ENCODE measurements at places on chromosomes 3 and 15. TPM values are rescaled to one million over a fixed set of nuclear protein-coding genes. Genes with fewer than 3 reads are reported as not detected.

Gene PDIA3
- 313 TPM for total RNA-seq

Gene MAP1A
- 5.3 TPM for total RNA-seq

Gene CYP11A1
- not detected for total RNA-seq

Gene ZPLD1
- not detected for total RNA-seq

Gene CMTM7
- total RNA-seq: 42.3 TPM

Gene NDN
- total RNA-seq: 5.1 TPM

Gene NPTN
- 31.4 TPM for total RNA-seq

Gene CKMT1A
- total RNA-seq: not detected

Gene NANOGP8
- not detected for total RNA-seq

Gene NMNAT3
- total RNA-seq: 0.55 TPM

Gene COL6A5
- total RNA-seq: not detected

Gene C15orf61
- 5.4 TPM for total RNA-seq

Gene DISP2
- total RNA-seq: 2.6 TPM

Gene FAIM
- 5.9 TPM for total RNA-seq

Gene ADPRH
- 3.8 TPM for total RNA-seq

Gene PLAAT1
- not detected for total RNA-seq

Gene XXYLT1
- 13.3 TPM for total RNA-seq

Gene SAMD7
- total RNA-seq: not detected

Gene CHRM5
- total RNA-seq: not detected

Gene C3orf85
- total RNA-seq: not detected

Gene DPPA2
- total RNA-seq: not detected

Gene CLDN16
- total RNA-seq: not detected

Gene RLBP1
- not detected for total RNA-seq

Gene CELF6
- 0.45 TPM for total RNA-seq

Gene ARNT2
- not detected for total RNA-seq

Gene TMEM108
- not detected for total RNA-seq

Gene CCDC13
- total RNA-seq: not detected

Gene SMCO1
- total RNA-seq: not detected

Gene MYNN
- 16.4 TPM for total RNA-seq

Gene CCRL2
- total RNA-seq: 10.1 TPM

Gene BDH1
- 171 TPM for total RNA-seq

Gene PIGBOS1
- 12.2 TPM for total RNA-seq

Gene SLCO2A1
- not detected for total RNA-seq

Gene GABRR3
- not detected for total RNA-seq

Gene FBXW12
- total RNA-seq: not detected

Gene GPX1
- total RNA-seq: 115 TPM

Gene PTX3
- total RNA-seq: not detected

Gene CADM2
- total RNA-seq: 0.29 TPM

Gene TGM5
- total RNA-seq: 0.31 TPM

Gene RBMS3
- 0.11 TPM for total RNA-seq

Gene MGLL
- 2.2 TPM for total RNA-seq

Gene WNT7A
- total RNA-seq: not detected

Gene FXR1
- 134 TPM for total RNA-seq

Gene PEX11A
- total RNA-seq: 1.4 TPM

Gene HTR3E
- not detected for total RNA-seq

Gene SLC2A2
- total RNA-seq: not detected

Gene FANCD2OS
- not detected for total RNA-seq

Gene DUOXA1
- not detected for total RNA-seq

Gene ADGRG7
- total RNA-seq: 26.5 TPM

Gene LRRC2
- total RNA-seq: 0.11 TPM

Gene CPLX3
- not detected for total RNA-seq

Gene ARGFX
- total RNA-seq: not detected

Data from activated CD8-positive, alpha-beta T cell treated with anti-CD3 and anti-CD28 coated beads, Interleukin-2, amount 10 ng/mL, durations not matched to agents 7 days and 5 days (primary cell).